IPS DF 6.9 (cell line): ENCODE measurements at places on chromosomes 7 and 10.

DNA sequence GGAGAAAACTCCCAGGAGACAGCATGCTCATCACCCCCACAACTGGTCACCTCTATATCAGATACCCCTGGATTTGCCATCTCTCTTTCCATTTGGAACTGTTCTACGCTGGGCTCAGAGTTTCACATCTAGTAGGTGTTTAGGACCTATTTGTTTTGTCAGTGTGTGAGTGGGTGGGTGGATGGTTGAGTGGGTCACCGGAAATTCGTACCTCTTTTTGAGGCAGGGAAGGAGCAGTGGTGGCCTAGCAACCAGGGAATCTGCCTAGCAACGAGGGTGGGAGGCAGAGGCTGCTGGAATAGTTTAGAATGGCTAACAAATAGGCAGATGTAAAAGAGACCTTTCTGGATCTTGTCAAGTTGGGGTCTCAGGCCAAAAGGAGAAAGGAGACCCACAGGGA, 23.2 kb upstream of the SLF2 start:
- H3K36me3 ChIP-seq: no peaks in the 10 kb centered on the region
- no peak for DNase-seq
- no peaks in the 10 kb centered on the region for H3K27me3 ChIP-seq
- H3K4me3 ChIP-seq: no peak overlapping the region

DNA sequence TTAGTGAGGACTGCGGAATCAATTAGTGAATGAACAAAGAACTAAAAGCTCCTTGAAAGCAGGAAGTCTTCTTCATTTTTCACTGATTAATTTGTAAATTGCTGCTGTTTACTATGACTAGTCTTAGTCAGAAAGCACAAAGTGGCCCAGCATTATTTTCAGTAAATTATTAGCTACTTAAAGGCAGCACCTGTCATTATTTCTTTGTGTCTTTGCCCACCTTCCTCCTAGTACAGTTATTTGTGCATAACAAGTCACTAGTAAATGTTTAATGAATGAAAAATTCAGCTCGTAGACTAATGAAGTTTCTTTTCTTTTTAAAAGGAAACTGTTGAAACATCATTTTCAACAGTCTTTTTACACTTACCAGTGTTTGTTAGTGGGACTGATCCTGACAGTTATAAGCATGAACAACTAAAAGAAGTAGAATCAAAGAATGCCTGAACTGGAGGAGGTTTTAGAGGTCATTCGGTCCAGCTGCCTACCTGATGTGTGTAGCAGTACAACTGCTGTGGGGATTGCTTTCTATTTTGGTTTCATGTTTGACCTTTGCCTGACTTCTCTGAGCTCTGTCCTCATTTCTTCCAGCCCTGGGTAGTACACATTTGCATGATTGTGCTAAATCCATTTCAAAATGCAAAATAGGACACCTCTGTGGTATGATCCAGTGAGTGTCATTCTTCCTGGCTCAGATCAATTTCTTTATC, 140.0 kb upstream of the PHYHIPL start:
- no peaks in the 10 kb centered on the region for H3K36me3 ChIP-seq
- no peak overlapping the region for H3K4me3 ChIP-seq
- no peak overlapping the region for H3K27ac ChIP-seq
- H3K4me1 ChIP-seq: no peaks in the 10 kb centered on the region

DNA sequence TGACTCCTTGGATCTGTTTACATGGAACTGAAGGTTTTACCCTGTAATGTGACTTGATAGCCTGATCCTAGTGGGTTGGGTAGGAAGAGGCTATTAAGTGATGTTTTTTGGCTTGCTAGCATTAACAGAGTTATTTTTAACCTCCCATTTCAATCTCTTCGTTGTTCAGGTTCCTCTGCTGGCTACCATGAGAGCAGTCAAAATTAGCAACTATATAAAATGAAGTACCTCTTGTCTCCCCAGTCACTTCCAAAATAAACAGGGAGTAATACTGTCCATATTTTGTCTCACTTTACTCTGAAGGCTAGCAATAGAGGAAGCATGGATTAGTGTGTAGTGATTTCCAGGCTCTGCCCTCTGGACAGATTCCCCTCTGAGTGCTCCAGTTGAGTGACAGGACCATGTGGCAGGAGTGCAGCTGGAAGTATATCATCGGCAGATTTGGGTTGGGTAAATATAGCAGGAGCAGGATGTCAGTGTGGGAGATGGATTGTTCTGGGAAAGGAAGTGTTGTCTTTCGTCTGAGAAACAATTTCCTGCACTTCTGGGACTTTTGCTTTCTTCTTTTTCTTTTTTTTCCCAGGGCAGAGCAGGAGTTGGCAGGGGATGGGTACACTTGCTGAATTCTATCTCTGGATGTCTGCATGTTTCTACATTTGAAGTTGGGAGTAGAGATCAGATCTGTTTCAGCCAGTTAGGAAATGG, 35.2 kb downstream of the GBF1 start:
- H3K27me3 ChIP-seq: no peaks in the 10 kb centered on the region
- DNase-seq: no peak
- H3K4me1 ChIP-seq: no peaks in the 10 kb centered on the region
- H3K4me3 ChIP-seq: no peak overlapping the region

GRCh38 chr10:112221545-112221944, 38.0 kb upstream of the GPAM start:
- H3K4me3 ChIP-seq: no peak overlapping the region
- DNase-seq: no peak
- no peaks in the 10 kb centered on the region for H3K27me3 ChIP-seq

DNA sequence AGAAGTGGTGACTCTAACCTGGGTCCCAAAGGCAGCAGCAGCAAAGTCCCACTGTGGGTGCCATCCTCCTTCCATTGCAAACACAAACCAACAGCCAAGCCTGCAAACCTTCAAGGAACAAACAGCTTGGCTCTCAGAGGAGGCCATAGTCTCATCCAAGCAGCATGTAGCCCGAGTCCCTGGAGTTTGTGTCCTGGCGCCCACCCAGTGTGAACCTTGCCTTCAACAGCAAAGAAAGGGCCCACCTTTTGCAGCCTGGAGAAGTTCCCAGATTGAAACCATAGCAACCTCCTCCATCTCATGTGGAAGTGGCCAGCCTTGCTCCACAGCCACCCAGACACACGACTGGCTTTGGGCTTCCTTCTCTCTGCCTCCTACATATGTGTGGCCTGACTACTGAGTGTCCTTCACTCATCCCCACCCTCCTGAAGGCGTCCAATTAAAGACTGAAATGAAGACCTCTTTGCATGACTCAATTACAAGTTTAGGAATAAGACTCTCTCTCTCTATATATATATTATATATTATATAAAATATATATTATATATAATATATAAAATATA, 106.1 kb downstream of the C10orf90 start:
- H3K36me3 ChIP-seq: no peaks in the 10 kb centered on the region
- H3K4me3 ChIP-seq: no peak overlapping the region
- no peak overlapping the region for H3K27ac ChIP-seq
- H3K27me3 ChIP-seq: no peaks in the 10 kb centered on the region
- DNase-seq: no peak
- H3K4me1 ChIP-seq: peaks cover 9% of the 10 kb centered on the region
